ENCODE measurements at places on chromosomes 1 and 21. TPM values are rescaled to one million over a fixed set of nuclear protein-coding genes. Genes with fewer than 3 reads are reported as not detected.

GRCh38 chr1:236288620-236288976, 6.8 kb upstream of the ERO1B start:
- no peak overlapping the region for H3K27ac ChIP-seq
- no peak overlapping the region for H3K4me3 ChIP-seq
- no peaks in the 10 kb centered on the region for H3K4me1 ChIP-seq
- H3K36me3 ChIP-seq = no peaks in the 10 kb centered on the region
- peaks cover 12% of the 10 kb centered on the region for H3K27me3 ChIP-seq

GRCh38 chr1:78060857-78061563, 15.2 kb downstream of the GIPC2 start:
- peak overlapping the region; percentile 74 for H3K27ac ChIP-seq
- H3K4me1 ChIP-seq = peaks cover 21% of the 10 kb centered on the region
- no peak for DNase-seq

DNA sequence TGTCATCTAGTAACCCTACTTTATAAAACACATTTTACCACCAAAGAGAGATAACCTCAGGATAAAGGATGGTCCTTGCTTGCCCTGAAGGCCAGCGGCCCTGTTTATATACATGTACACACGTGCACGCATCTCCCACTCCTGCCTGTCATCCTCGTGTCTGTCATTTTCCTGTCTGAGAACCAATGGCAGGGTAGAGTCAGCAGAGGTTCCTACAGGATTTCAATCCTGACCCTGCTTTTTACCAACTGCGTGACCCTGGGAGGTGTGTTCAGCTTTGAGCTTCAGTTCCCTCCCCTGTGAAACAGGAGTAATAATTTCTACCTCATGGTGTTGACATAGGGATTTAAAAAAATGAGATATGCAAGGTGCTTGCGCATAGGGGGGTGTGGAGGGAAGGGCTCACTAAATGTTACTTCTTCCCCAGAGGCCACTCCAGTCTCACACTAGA, 12.3 kb upstream of the RASSF5 start:
- no peak overlapping the region for H3K4me3 ChIP-seq
- H3K27me3 ChIP-seq = no peaks in the 10 kb centered on the region
- H3K4me1 ChIP-seq = peaks cover 7% of the 10 kb centered on the region
- no peaks in the 10 kb centered on the region for H3K36me3 ChIP-seq
- DNase-seq = no peak

DNA sequence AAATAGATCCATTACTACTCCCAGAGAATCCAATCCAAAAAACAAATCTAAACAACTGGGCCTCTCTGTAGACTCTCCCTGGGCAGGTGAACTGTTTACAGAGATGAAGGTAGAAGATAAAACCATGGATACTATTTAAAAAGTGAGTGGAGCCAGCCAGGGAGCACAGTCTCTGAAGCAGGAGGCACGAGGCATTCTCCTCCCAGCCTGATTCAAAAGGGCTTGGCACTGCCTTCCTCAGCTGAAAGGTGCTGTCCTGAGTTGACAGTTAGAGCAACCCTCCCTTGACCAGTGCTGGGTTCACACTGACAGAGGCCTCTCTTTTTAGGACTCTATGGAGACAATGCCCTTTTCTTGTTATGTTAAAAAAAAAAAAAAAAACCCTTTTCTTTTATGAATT, 36.8 kb downstream of the HENMT1 start:
- no peaks in the 10 kb centered on the region for H3K4me1 ChIP-seq
- H3K27me3 ChIP-seq = no peaks in the 10 kb centered on the region
- no peak for DNase-seq
- no peaks in the 10 kb centered on the region for H3K36me3 ChIP-seq
- no peak overlapping the region for H3K27ac ChIP-seq

GRCh38 chr1:3226701-3227350, 157.8 kb downstream of the PRDM16 start:
- H3K4me3 ChIP-seq = no peak overlapping the region
- no peak for DNase-seq
- no peaks in the 10 kb centered on the region for H3K36me3 ChIP-seq
- H3K27ac ChIP-seq = no peak overlapping the region

DNA sequence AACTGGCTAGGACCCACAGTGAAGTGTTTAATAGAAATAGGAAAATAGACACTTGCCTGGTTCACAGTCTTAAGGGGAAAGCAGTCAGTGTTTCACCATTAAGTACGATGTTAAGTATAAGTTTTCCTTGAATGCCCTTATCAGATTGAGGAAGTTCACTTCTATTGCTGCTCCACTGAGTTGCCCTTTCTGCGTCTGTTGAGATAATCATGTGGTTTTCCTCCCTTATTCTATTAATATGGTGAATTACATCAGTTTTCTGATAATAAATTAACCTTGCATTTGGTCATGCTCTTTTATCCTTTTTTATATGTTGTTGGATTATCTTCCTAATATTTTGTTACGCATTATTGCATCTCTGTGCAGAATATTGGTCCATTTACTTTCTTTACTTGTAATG, 21.4 kb downstream of the UTS2 start:
- H3K4me3 ChIP-seq = no peak overlapping the region
- H3K4me1 ChIP-seq = no peaks in the 10 kb centered on the region
- H3K36me3 ChIP-seq = peaks cover 5% of the 10 kb centered on the region

GRCh38 chr21:46078322-46078977, 19.5 kb upstream of the COL6A2 start:
- H3K27me3 ChIP-seq = peaks cover 36% of the 10 kb centered on the region
- peak; percentile 23 for DNase-seq
- H3K4me3 ChIP-seq = no peak overlapping the region
- H3K36me3 ChIP-seq = no peaks in the 10 kb centered on the region

- H3K27me3 ChIP-seq = no peaks in the 10 kb centered on the region
- H3K4me3 ChIP-seq = no peak overlapping the region
- peaks cover 4% of the 10 kb centered on the region for H3K4me1 ChIP-seq
- H3K27ac ChIP-seq = no peak overlapping the region
- DNase-seq = no peak
Observed at GRCh38 chr21:34604556-34604955, 10.4 kb downstream of the RCAN1 start.

- DNase-seq = no peak
- no peak overlapping the region for H3K4me3 ChIP-seq
- no peaks in the 10 kb centered on the region for H3K4me1 ChIP-seq
- no peaks in the 10 kb centered on the region for H3K36me3 ChIP-seq
- no peaks in the 10 kb centered on the region for H3K27me3 ChIP-seq
Observed at GRCh38 chr1:48208251-48208650, 14.3 kb upstream of the SLC5A9 start.

- H3K4me1 ChIP-seq = peaks cover 27% of the 10 kb centered on the region
- H3K36me3 ChIP-seq = no peaks in the 10 kb centered on the region
- no peak overlapping the region for H3K4me3 ChIP-seq
- no peaks in the 10 kb centered on the region for H3K27me3 ChIP-seq
Observed at GRCh38 chr1:8463144-8463927, 145.4 kb downstream of the SLC45A1 start.

GRCh38 chr1:223033658-223034057, 109.4 kb downstream of the TLR5 start:
- no peak overlapping the region for H3K27ac ChIP-seq
- DNase-seq = no peak
- H3K36me3 ChIP-seq = no peaks in the 10 kb centered on the region
- H3K4me1 ChIP-seq = no peaks in the 10 kb centered on the region
- no peaks in the 10 kb centered on the region for H3K27me3 ChIP-seq
- no peak overlapping the region for H3K4me3 ChIP-seq

DNA sequence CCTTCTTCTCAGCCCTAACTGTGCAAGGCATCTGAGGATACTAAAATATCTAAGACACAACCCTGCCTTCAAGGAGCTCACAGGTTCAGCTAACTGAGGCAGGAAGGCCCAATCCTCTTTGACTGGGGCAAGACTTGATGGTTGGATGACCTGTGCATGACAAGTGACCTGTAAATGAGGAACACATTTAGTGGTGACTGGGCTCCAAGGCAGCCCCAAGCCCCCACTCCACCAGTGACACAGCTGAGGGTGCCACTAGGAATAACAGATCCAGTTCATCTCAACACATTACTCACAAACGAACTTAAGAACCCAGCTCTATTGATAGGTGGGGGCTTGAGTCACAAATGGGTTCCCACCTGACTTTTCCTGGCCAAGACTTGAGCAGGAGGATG, 244.7 kb upstream of the IRF2BP2 start:
- no peaks in the 10 kb centered on the region for H3K36me3 ChIP-seq
- H3K4me3 ChIP-seq = no peak overlapping the region
- no peak overlapping the region for H3K27ac ChIP-seq
- no peaks in the 10 kb centered on the region for H3K4me1 ChIP-seq
- DNase-seq = no peak
- H3K27me3 ChIP-seq = no peaks in the 10 kb centered on the region

GRCh38 chr1:241637604-241638003, 2.6 kb downstream of the CHML start:
- H3K4me3 ChIP-seq = no peak overlapping the region
- no peak for DNase-seq
- H3K27ac ChIP-seq = no peak overlapping the region

DNA sequence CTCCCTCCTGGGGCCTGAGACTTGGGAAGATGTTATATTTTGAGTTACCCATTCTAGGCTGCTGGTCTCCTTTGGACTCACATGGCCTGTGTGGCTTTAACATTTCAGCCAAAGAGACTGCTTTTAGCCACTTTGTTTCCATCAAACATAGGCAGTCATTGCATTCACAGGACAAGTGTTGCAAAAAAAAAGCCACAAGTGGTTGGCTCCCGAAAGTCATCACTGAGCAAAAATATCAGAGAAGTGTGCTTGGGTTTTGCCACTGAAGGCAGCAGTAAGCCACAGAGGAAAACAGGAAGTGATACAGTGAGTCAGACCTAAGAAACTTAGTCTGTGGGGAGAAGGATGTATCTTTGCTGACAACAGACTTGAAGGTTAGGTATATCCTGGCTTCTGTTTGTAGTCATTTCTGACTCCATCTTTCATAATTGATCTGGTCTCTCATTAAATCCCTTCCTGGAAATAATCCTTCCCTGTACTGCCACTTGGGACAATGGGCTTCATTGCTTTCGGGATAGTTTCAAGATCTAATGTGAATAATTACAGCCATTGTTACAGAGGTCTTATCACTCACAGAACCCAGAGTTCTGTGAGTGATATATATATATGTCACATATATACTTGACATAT, 80.9 kb downstream of the COLGALT2 start:
- no peaks in the 10 kb centered on the region for H3K27me3 ChIP-seq
- H3K4me1 ChIP-seq = peaks cover 12% of the 10 kb centered on the region
- H3K4me3 ChIP-seq = no peak overlapping the region
- peak overlapping the region; percentile 59 for H3K27ac ChIP-seq
- no peaks in the 10 kb centered on the region for H3K36me3 ChIP-seq

- peaks cover 40% of the 10 kb centered on the region for H3K4me1 ChIP-seq
- H3K27ac ChIP-seq = peak overlapping the region; percentile 95
- no peaks in the 10 kb centered on the region for H3K36me3 ChIP-seq
- DNase-seq = peak; percentile 93
Observed at GRCh38 chr1:155005076-155006011, 2.7 kb downstream of the ZBTB7B start.

DNA sequence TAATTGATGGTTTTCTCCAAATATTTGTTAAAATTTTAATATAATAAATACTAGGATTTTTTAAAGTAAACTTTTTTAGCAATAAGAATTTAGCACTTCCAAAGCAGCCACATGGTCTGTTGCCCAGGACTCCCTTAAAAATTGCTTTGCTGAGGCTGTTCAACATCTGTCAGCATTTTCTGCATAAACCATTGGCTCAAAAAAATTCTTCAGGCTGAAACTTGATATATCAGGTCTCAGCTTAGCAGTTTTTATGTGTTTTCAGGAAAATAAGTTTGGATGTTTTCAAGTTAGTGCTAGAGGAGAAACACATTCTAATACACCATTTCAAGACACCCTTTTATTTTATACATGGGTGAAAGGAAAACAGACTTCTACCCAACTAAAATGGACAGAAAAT, 69.1 kb upstream of the C1orf105 start:
- DNase-seq = no peak
- no peak overlapping the region for H3K4me3 ChIP-seq
- no peaks in the 10 kb centered on the region for H3K36me3 ChIP-seq
- H3K27me3 ChIP-seq = no peaks in the 10 kb centered on the region

TSSK3 gene
- not detected for total RNA-seq

FAM78B gene
- 2.5 TPM for total RNA-seq

S100A7 gene
- total RNA-seq = not detected

PYHIN1 gene
- total RNA-seq = not detected

TTC22 gene
- not detected for total RNA-seq

CFHR5 gene
- total RNA-seq = not detected

CHODL gene
- total RNA-seq = not detected

USF1 gene
- 55.1 TPM for total RNA-seq

WDR4 gene
- 13.3 TPM for total RNA-seq

Measured in gastrocnemius medialis (tissue), 4 donors.